ENCODE measurements at places on chromosomes 11 and 22. TPM values are rescaled to one million over a fixed set of nuclear protein-coding genes. Genes with fewer than 3 reads are reported as not detected.

The CNGA4 gene
- total RNA-seq = 0.25 TPM

The OR51B4 gene
- total RNA-seq = not detected

The UPB1 gene
- total RNA-seq = 0.25 TPM

The OR51B2 gene
- 0.49 TPM for total RNA-seq

The JHY gene
- 7.6 TPM for total RNA-seq

The OR52E1 gene
- total RNA-seq = not detected
